Hematopoietic multipotent progenitor cell (in vitro differentiated cells): ENCODE measurements at places on chromosomes 13 and 19. TPM values are rescaled to one million over a fixed set of nuclear protein-coding genes. Genes with fewer than 3 reads are reported as not detected.

DNA sequence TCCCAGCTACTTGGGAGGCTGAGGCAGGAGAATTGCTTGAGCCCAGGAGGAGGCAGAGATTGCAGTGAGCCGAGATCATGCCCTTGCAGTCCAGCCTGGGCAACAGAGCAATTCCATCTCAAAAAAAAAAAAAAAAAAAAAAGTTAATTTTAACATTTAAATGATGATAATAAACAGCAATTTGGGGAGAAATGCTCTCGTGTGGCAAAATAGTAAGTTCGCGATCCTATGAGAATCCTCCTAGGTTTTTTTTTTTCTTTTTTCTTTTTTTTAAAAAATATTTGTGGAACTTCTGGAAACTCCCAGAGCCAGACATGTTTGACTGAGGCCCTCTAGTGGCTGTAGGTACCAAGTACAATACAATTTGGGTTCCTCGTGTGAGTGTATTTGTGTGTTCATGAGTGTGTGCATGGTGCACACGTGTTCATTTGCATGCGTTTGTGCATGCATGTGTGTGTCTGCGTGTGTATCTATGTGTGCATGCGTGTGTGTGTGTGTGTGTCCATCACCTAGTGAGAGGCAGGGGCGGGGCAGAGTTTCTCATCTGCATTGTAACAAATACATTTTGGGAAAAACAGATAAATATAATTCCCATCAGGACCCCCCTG lies 31.2 kb downstream of the TMPRSS9 start:
- DNase-seq = peak; percentile 65

DNA sequence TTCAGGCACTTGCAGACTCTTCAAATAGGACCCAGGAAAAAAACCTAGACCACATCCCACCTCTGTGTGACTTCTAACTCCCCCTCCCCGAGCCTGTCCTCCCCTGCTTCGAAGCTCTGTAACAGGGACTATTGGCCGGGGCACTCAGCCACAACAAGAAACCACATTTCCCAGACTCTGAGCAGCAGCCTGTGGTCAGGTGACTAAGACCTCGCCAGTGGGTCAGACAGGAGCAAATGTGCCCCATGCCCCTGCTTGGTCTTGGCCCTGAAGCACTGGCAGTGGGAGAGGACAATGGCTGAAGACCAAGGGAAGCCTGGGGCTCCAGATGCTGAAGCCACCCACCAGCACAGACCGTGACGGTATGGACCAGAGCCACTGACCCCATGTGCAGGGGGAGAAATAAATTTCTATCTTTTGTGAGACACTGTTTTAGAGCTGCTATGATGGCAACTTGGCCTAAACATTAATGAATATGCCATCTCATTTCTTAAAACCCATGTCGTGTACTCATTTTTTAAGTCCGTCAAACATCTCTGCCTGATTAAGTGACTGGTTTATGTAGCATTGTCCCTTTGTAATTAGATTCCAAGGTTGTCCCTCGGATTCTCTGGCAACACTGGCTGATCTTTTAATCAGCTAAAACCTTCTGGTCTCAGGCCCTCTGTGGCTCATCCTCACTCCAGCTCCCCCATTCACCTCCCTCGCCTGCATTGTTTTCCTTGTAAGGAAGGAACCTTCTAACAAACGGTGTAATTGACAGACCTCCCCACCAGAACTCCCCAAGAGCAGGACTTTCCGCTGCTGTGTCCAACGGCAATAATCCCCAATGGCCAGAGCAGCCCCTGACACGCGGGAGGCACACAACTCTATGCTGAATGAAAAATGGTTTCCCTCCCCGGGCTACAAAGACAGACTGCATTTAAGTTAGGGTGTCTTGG lies 98.4 kb downstream of the STK24 start:
- DNase-seq = peak; percentile 40

DNA sequence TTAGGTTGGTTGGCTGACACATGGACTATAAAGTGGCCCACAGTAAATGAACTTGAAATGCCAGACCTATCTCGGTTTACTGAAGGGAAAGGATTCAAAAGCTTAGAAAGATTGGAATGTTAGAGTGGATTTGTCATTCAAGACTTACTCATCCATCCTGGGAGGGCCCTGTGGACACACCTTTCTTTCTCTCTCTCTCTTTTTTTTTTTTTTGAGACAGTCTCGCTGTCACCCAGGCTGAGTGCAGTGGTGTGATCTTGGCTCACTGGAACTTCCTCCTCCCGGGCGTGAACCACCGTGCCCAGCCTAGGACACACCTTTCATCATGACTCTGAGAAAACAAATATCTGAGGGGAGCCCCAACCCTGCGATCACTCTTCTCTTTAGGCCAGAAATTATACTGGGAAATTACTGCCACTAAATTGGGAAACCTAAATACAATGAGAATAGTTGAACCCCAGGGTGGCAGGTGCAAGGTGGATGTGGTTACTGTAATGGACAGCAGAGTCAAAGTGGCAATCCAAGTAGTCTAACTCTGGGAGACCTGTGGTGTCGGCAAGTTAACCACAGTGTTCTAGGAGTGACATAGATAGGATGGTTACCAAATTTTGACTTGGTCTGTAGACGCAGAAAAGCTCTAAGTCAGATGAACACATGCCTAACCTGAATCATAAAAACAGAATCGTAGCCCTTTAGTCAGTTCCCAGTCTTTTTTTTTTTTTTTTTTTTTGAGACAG lies 47.1 kb upstream of the ZMYM5 start:
- no peak for DNase-seq

DNA sequence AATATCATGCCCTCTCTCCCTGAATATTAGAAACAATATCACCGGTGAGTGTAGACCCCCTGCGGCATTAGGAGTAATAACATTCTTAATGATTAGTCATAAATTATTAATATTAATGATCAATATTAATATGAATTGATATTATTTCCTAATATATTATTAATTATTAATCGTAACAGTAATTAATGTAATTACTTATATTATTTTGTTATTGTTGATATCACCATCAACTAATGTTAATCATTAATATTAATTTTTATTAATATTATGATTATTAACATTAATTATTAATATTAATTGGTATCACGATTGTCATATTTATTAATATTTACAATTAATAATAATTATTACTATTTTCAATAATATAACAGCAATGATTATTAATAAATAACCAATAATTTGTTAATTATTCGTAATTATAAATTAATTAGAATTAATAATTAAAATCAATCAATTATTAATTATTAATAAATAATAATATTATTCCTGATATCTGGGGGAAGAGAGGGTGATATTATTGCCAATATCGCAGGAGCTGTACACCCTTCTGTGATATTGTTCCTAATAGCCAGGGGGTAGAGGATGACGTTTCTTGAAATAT lies 528.8 kb upstream of the PCDH20 start:
- DNase-seq = no peak

DNA sequence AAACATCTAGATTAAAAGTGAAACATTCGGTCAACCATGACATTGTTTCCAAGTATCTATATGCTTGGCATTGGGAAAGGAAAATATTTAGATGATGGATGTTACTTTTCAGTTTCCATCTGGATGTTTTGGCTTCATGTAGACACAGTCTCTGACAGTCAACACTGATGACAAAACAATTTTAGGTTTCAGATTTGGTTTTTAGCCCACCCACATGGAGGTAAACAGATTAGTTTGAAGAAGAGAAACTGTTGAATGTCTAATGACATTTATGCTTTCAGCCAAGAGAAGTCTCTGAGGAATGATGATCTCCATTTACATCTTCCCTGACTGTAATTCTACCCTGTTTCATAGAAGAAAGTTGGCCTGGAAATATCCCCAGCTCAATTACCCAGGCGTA lies 379.1 kb downstream of the SLITRK6 start:
- DNase-seq = no peak

DNA sequence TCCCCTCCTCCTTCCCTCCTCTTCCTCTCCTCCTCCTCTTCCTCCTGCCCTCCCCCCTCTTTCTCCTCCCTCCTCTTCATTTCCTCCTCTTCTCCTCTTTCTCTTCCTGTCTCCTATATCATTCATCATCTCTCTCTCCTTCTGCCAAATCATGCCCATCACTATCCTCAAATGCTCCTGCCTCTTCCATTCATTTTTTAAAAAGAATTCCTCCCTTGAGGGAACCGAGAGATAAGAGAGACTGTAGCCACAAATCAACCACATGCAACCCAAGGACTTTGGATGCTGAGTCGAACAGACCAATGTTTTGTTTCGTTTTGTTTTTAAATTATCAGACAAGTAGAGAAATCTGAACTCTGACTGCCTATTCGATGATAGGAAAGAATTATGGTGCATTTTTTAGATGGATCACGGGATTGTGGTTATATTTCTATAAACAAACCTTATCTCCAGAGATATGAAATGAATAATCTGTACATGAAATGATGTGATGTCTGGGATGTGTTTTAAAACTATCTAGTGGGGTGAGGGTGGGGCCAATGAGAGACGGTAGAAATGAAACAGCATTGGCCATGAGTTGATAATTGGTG lies 9.5 kb upstream of the ZNF541 start:
- DNase-seq = no peak

DNA sequence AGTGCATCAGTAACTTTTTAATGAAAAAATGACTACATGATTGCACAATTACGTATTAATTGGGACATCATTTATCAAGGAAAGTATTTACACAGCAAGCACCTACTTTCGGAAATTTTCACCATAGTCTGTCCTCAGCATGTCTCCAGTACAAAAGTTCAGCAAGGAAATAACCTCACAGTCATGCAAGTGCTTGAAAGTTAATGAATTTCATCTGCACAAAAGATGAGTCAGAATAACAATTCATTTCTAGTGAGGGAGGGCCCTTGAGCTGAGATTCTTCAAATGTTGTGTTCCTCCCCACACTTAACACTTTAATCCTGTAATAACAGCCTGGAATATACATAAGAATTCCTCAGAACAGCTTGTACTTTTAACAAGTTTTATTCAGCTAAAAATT lies 49.0 kb upstream of the OXGR1 start:
- DNase-seq = no peak

DNA sequence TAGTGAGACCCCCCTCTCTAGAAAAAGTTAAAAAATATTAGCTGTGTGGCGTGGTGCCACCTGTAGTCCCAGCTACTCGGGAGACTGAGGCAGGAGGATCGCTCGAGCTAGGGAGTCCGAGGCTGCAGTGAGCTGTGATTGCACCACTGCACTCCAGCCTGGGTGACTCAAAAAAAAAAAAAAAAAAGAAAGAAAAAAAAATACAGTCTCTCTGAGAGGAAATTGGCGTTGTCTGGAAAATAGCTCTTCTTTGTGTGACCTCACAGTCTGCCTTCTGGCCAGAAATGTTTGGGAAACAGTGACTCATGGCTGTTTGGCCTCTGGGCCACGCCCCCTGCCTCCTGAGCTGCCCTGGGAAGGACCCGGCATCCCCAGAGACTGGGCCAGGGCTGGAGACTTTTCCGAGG lies 10.7 kb downstream of the MARCHF2 start:
- peak; percentile 45 for DNase-seq

- peak; percentile 36 for DNase-seq
Observed at GRCh38 chr13:35470671-35471661, 5.5 kb downstream of the MAB21L1 start.

GRCh38 chr19:2188708-2189385 lies 25.1 kb downstream of the DOT1L start:
- no peak for DNase-seq

DNA sequence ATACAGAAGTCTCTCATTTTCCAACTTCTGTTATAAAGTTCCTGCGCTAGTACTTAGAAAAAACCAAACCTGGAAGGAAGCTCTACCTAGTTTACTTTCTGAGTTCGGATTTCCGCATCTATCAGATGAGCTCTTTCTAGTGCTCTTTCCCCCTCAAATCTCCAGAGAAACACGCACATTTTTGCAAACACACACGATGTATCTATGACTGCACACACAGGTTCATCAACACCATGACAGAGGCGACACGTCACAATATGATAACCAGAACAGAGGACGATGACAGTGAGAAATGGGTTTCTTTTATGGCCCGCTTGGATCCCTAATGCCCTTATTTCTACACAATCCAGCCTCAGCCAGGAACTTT lies 629 bp upstream of the LRRC63 start:
- peak; percentile 86 for DNase-seq

- no peak for DNase-seq
Observed at GRCh38 chr13:81874681-81875661, 1534.0 kb upstream of the SPRY2 start.

- DNase-seq = no peak
Observed at GRCh38 chr19:492091-492531, 4.2 kb upstream of the MADCAM1 start.

DNA sequence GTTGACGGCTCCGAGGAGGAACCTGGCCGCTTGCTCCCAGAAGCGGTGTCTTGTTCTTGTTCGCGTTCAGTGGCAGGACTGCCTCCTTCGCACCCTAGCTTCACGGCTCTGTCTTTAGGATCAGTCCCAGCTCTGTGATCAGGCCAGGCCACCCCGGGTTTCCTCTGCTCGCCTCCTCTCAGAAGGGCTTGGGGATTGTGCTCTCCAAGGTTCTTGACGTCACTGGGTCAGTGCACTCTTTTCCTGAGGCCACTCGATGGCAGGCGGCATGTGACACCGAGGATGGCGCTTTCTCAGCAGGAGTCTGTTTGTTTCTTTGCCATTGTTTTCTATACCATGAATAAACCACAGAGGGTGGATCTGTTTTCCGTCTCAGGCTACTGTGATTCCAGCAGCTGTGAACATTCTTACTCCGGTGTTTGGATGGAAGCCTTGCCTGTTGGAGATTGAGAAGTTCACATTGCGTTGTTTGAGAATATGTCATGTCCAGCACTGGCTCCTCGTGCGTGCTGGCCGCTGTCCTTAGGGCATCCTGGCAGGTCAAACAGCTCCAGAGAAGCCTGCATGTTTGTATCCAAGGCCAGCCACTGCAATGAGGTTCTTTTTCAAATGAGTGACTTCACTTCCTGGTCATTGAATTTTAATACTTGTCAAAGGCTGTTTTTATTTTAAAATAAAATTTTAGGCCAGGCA lies 44.5 kb downstream of the SLC7A9 start:
- no peak for DNase-seq

DNA sequence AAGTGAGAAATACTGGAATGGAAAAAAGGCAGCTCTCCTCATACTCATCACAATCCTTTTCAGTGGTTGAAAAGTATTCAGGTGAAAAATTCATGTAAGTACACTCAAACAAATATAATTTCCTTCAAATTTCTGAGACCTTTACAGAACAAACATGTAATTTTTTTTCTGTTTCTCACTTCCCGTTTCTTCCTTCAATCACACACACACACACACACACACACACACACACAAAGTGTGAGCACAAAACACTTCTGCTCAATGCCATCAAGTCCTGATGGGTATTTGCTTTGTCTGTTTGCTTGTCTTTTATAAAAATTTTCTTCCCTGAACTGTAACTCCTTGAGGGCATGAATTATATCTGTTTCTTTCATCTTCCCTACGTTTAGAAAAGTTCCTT lies 110.6 kb downstream of the LIG4 start:
- no peak for DNase-seq

GRCh38 chr19:2438178-2438577 lies 10.8 kb upstream of the TIMM13 start:
- no peak for DNase-seq

The WDR62 gene
- 5.9 TPM for total RNA-seq

The RNF113B gene
- total RNA-seq = under 0.01 TPM

The LGALS4 gene
- 0.54 TPM for total RNA-seq

The NDUFA7 gene
- total RNA-seq = 50.9 TPM

The ATP4A gene
- total RNA-seq = not detected

The NEK3 gene
- total RNA-seq = 6.7 TPM

The DPP9 gene
- 42.0 TPM for total RNA-seq
